ENCODE measurements at places on chromosomes 1 and 21. TPM values are rescaled to one million over a fixed set of nuclear protein-coding genes. Genes with fewer than 3 reads are reported as not detected.

GRCh38 chr1:29861922-29862321, 625.6 kb downstream of the PTPRU start:
- no peak for DNase-seq

DNA sequence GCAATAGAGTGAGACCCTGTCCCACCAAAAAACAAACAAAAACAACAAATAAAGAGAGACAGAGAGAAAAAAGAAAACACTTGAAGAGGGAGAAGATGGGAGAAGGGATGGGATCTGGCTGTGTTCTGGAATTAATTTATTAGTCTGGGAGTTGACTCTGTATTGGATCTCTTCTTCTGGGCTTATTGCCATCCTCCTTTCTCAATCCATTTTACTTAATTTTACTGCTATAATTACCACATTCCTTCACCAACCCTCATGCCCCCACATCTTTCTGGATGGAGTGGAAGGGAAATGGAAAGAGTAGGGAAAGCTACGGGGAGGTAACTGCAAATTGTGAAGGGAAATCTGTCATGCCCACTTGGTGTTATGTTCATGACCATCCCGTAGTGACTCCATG, 42.9 kb downstream of the FMN2 start:
- no peak for DNase-seq

IL20 gene
- total RNA-seq, result not detected

PAPPA2 gene
- total RNA-seq, result 2.0 TPM

TTC39A gene
- 80.4 TPM for total RNA-seq
